ENCODE measurements at places on chromosomes 13 and 19.

- no peak for DNase-seq
Measured at GRCh38 chr13:101327871-101328270, 88.4 kb downstream of the NALCN start.

DNA sequence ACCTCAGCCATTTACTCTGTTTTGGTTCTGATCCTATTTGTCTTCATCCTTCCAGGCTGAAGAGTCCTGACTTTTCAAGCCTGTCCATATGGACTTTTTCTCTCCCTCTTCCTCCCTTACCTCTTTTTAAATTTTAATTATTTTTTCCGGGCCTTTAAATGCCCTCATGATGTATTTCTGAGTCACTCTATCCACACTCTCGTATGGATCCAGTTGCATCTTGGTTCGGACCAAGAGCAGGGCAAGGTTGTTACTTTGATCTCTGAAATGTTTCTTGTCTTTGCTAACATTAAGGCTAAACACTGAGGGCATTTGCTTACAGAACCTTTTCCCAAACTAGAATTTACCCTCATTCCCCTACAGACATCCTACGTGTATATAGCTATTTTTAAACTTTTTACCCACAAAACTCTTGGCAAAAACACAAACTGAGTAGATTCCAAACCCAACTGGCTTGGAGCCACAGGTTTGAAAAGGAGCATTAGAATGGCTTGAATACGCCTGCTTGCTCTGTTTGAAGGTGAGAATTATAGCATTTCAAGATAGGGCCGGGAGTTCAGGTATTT, 47.4 kb upstream of the SERPINE3 start:
- no peak for DNase-seq

DNA sequence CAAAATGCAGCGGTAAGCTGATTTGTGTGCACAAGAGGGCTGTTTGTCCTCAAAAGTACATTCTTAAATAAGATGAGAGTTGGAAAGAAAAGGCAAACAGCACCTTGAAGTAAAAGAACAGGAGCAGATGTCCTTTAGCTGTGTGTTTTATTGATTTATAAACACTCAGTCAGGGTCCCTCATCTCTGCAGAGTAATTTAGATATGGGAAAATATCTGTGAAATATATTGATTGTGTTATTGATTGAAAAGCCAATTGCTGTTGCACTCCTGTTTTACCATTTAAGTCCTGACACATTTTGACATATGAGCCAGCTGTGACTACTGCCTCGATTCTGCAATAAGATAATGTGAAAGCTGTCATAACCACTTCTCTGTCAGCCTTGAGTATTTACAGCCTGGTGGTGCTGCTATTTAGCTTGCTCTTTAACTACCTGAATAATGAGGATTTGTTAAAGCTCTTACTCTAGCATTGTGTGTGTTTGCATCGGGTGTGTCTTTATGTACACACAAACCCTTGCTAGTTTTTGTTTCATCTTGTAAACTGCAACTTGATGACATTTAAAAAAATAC, 550.1 kb downstream of the DACH1 start:
- DNase-seq, result no peak

GRCh38 chr13:51222037-51222685, at the start of gene FAM124A:
TSS of gene FAM124A (plus strand) at chr13:51222398. CDS start at chr13:51222502, 104 bp downstream.
- peak; percentile 65 for DNase-seq

DNA sequence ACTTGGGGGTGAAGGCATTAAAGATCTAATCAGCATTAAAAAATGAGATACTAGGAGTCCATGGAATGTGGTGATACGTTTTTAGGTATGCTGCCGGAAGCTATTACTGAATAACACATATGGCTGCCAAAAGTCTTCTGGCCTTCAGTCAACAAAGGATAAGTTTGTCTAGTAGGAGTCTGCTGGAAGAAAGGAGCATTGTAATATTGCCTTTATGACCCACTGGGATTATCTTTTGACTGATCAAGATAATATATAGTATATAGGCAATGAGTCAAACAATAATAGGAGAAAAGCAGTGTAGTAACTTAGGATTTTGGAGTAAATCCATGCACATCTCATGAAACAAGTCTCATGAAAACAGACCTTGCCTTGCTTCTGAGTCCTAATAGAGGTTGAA, 295.4 kb downstream of the SLITRK6 start:
- no peak for DNase-seq

- DNase-seq, result no peak
Measured at GRCh38 chr19:15402411-15403150, 16.2 kb downstream of the AKAP8L start.

DNA sequence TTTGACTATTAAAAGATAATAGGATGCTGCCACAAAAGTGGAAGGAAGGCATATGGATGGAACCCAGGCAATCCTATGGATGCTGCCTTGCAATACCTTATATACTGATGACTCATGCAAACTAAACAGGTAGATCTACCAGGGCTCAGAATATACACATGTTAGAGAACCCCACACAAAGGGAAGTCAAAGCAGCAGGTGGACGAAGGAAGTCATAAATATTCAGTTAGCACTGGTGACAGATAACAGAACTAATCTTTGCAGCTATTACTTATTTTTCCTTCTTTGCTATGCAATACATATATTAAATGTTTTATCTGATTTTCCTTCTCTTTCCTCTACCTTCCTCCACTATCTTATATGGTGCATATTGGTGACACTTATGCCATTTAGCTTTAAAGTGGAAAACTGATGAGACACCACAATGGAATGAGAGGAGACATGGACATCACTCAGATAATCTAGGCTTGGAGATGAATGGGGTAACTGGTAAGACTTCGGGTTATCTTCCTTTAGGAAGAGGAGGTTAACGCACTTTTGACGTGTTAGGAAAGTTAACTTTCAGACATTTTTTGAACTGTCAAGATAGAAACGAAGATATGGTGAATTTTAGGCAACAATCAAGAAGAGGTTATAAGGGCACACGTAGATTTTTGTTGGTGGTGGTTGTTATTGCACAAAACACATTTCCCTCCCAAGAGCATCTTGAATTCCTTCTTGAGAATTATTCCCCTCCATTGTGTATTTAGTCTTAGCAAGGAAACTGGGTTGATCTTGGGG, 39.8 kb upstream of the MBNL2 start:
- no peak for DNase-seq

DNA sequence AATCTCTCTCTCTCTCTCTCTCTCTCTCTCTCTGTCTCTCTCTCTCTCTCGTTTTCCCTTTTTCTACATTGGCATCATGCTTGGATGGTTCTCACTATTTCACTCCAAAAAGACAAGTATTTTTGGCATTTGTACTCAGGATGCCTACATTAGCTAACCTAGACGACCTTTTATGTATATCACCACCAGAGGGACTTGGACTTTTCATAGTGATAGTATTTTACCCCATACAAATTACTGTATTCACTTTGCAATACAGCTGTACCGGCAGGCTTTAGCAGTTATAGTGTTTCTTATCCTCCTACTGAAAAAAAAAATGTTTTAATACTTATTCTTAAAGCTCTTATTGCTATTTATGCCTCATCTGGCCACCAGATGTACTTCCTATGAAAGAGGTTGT, 687.2 kb upstream of the KLHL1 start:
- DNase-seq, result no peak

DNA sequence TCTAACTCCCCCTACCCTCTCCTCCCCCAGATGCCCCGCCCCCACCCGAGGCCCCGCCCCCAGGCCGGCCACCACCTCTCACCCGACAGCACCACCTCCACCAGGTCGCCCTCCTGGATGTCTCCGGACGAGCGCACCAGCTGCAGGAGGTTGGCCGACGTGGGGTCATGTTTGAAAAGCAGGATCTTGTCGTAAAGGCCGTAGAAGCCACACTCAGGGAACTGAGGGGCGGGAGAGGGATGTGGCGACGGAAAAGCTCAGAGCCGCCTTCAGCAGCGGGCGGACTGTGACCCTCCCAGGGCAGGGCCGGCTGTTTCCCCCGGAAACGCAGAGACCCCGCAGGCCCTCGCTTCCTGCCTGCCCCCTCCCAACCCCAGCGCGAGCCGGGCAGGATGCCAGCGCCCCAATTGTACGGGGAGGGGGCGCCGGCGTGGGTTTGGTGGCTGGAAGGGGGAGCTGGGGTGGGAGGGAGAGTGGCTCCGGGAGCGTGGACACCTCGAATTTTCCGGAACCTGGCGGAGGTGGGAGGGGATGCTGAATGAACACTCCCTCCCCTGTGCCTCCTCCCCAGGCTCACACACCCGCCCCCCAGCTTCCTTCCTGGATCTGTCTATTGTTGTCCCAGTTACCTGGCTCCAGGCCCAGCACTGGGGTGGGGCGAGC, 3.0 kb downstream of the PRKD2 start:
- DNase-seq, result peak; percentile 12

DNA sequence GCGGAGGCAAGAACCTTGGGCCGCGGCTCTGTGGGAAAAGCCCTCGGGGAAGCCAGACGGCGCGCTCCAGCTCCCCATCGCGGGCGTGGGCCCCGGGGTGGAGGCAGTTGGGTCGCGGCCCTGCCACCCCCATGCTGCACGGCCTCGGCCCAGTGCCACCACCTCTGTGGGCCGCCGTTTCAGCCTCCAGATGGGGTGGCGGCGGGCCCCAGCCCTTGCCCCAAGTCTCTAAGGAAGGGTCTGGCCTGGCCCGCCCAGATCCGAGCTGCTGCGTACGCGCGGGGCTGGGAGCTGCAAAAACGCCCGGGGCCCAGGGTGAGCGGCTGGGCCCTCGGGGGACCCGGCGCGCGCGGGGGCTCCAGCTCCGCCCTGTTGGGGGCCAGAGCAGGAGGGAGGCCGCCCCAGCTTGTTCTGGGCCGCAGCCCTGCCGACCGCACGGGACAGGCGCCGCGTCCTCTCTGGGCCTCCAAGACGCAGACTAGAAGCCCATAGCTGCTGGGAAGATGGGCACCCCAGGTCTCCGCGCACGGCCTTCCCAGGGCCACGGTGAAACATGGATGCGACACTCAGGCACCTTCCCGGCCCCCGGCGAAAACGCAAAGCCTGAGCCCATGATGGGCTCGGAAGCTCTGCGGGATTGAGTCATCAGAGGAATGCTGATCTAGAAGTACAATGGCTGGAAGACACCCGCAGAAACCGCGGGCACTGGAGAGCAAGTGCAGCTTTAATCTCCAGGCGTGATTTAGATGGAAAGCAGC, 110.1 kb downstream of the KCTD15 start:
- no peak for DNase-seq

GRCh38 chr13:58343076-58343475, 711.5 kb downstream of the PCDH17 start:
- DNase-seq, result no peak

DNA sequence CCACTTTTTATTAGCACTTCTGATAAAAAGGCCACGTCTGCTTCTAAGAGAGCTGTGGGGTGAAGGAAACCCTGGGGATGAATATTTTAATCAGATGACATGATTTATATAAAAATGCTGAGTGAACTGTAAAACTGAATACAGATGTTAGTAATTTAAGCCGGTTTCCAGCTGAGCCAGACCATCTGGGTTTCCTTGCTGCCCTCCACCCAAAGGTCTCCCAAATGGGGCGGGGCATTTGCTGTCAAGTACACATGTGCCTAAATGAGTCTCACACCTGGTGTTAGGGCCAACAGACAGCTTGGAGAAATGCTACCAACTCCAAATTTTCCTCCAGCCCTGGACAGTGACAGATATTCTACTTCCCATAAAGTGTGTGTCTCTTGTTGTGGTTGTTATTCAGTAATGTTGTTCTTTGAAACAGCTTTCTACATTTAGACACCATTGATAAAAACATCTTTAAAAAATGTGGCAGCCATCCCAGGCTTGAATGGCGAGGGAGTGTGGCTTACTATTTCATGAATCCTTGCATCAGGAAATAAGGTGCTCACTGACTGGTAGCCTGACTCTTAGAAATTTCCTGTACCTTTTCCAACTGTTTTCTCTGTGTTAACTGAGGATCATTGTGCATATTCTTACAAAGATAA, 350.4 kb downstream of the MTUS2 start:
- DNase-seq, result no peak

- DNase-seq, result no peak
Measured at GRCh38 chr13:71632206-71632605, 234.8 kb downstream of the DACH1 start.

DNA sequence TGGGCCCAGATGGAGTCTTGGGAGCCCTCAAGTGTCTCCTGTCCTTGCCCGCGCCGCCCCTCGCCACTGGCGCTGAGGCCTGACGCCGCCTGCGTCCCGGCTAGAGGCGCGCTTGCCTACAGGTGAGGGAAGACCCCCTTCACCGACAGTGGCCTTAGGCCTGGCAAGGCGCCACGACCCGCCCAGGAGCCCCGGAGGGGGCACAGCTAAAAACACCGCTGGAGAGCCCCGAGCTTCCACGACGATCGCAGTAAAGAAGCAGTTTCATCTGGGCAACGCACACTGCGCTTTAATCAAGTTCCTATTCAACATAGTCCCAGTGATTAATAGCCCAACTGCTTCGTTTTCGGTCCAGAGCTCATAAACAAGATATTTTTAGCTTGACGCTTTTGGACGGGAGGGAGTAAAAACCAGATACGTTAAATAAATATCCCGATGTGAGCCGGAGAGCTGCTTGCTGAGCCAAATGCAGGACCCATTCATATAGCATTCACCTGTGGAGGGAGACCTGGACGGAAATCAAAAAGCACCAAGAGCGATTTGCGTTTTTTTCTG, 1.5 kb upstream of the CEBPA start:
- DNase-seq, result no peak

GRCh38 chr13:98142380-98143156, at the start of gene FARP1:
TSS of gene FARP1 (plus strand) at chr13:98143094. CDS start at chr13:98213243, 70,149 bp downstream.
- peak; percentile 12 for DNase-seq

DNA sequence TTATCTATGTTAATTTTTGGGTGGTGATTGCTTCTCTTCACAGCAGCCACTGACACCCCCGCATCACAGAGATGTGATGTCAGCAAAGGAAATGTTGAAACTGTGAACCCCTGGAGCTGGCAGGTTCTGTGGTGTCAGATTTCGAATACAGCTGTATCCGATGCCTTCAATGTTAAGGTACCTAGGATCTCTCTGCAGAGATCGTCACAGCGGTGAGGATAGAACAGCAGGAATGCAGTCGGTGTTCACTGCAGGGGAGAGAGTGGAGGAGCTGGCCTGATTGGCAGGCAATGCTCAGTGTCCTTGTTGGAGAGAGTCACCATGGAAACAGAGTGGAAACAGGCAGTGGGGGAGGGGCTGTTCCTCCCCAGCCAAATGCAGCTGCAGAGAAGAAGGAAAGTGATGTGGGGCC, 79.5 kb upstream of the ZNF835 start:
- DNase-seq, result no peak

- DNase-seq, result no peak
Measured at GRCh38 chr13:50629497-50629896, 214.0 kb downstream of the DLEU7 start.

DNA sequence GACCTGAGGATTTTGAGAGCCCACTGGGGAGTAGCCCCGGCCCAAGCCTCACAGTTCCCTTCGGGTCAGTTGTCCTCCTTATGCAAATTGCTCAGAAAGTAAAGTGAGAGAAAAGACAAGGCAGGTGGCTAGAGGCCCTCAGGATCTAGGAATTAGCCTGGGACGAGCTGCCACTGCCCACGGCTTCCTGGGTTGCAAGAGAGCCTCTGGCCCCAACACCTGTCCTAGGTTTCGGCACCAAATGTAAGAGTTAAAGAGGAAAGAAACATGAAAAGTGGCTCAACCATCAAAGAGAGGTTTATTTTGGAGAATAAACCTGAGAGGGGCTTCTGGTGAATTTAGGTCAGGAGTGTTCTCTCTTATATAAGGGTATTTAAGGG, 25.6 kb downstream of the TMEM255B start:
- DNase-seq, result no peak
